KBM-7 (cell line): ENCODE measurements at places on chromosomes 7 and 10.

DNA sequence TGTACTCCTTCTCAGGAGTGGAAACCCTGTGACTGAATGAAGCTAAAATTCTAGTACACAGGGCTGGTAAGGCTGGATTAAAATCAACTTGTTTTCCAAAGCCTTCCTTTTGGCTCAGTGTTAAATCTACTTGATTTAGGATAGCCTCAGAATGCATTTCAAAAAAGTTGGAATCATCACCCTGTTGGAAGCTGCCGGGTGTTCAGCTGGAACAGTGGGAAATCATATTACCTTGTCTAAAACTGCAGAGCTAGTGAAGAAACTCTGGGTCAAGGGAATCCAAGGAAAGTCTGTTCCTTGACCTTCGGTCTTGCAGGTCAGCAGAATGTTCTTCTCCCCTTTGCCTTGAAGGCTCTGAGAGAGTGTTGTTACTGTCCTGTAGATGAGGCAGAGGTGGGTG is 252.1 kb upstream of the INHBA start:
- no peak for DNase-seq

DNA sequence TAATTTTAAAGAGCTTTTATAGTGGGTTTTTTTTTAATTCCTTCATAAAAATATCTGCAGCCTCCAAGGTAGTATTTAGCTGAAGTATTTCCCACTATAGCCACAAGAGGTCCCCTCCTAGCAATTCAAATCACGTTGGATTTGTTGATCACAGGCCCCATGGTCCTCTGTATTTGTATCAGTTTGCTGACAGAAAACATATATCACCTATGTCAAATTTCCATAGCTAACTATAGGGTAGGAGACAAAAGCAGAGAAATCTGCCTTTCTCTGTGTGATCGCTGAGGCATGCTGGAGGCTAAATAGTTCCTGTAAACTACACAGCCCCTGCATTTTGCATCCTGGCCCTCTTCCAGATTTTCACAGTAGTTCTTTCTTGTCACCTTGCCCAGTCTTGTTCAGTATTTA is 1.7 kb upstream of the CTNNA3 start:
- peak; percentile 52 for DNase-seq

- DNase-seq = no peak
These were observed 8.3 kb upstream of the ARHGAP21 start for GRCh38 chr10:24731942-24732341.

GRCh38 chr7:120441850-120442249 is 168.9 kb downstream of the KCND2 start:
- DNase-seq = no peak

- no peak for DNase-seq
These were observed 248.4 kb upstream of the KLF6 start for GRCh38 chr10:4033341-4033896.

DNA sequence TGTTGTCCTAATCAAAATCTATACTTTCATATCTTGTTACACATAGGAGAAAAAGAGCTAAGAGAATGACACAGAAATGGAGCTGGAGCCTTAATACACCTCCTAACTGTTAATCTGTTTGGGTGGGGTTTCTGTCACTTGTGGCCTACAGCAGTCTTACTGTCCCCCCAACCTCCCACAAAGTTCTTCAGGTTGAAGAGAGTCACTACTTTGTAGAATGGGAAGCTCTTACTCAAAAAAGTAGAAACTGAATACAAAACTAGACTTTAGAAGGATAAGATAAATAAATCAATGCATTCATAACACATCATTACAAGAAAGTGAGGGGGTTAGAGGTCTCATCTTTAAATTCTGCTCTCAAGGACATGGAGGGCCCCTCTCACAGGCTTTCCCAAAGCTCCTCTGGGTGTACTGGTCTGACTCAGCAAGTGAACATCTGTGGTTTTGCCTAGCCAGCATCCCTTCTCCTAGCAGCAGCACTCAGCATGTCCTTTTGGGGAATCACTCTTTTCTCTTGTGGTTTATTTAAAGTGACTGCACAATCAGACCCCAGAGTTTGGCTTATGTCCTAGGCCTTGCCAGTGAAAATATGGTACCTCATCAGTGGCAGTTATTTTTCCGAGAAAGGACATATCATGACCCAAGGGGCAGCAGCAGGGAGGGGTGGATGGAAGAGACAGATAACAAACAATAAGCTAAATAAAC is 2.0 kb upstream of the BLVRA start:
- no peak for DNase-seq

DNA sequence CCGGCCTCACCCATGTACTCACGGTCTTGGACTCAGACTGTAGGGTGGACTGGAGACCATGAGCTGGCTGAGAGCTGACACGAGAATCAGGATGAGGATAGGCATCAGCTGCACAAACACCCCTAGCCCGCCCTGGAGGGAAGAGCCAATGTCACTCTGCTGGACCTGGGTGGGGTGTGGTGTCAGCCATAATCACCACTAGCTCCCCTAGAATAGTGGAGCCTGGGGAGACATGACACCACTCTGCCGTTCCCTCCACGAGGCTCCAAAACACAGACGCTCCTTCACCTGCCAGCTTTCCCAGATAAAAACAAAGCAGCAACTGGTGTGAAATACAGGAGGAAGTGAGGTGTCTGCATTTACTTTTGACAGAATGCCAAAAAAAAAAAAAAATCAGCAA is 16.5 kb downstream of the DNAJB12 start:
- DNase-seq = no peak

DNA sequence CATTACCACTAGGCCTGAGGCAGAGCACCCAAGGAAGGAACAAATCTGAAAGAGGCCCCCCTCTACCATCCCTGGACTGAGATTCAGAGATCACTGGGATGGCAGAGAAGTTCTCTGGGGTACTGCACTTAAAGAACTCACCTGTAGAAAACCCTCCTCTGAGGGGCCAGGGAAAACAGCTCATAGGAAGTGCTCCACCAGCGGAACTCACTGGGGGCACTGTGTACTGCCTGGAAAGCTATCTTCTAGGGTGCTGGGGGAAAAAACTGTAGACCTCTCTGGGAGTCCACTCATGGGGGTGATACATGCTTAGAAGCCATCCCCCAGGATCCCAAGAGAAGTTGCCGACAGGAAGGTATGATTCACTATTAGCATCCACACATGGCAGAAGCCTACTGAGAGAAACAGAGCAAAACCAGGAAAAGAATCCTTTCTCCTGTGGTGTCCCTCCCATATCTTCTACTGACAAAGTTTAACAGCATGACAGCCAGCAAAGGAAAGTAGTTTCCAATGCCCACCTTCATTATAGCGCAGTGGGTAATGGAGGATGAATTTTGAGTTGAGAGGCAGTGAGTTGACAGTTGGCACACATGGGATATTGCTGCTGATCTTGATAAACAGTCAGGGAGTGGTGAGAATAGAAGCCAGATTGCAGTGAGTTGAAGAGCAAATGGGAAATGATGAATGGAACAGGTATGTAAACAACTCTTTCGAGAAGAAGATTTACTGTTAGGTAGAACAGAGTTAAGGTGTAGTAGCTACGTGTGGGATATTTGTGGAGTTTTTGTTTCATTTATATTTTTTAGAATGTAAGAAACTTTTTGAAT is 20.9 kb downstream of the ANKIB1 start:
- no peak for DNase-seq

- DNase-seq = no peak
These were observed 21.9 kb downstream of the EIF3B start for GRCh38 chr7:2376351-2377154.

DNA sequence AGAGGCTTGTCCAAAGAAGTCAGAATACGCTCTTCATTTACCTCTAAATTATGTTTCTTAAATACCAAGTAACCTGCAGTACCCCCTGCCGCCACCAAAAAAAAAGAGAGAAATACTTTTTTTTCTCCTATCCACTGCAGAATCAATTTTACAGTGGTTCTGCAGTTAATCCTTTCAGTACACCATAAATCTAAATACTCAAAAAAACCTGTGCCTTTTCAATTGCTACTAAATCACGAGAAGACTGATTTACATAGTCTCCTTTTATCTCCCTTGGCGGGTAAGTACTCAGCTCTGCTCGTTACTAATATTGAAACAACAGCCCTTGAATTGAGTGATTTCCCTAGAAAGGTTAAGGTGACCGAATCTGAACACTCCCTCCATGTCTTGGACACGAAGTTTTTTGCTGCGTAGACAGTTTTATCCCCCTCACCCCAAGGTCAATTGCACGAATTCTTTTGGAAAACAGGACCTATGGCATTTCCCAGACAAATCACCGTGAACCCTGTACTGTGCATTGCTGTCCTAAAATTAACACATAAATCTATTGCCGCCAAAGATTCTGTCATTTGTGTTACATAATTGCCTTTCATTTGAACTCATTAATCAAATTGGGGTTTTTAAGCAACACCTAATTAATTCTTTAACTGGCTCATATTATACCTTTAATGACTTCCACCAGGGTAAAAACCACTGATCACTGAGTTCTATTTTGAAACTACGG is 512 bp upstream of the VIM start:
- peak; percentile 69 for DNase-seq

- DNase-seq = no peak
These were observed 134.8 kb upstream of the ZMIZ1 start for GRCh38 chr10:78933828-78934531.

DNA sequence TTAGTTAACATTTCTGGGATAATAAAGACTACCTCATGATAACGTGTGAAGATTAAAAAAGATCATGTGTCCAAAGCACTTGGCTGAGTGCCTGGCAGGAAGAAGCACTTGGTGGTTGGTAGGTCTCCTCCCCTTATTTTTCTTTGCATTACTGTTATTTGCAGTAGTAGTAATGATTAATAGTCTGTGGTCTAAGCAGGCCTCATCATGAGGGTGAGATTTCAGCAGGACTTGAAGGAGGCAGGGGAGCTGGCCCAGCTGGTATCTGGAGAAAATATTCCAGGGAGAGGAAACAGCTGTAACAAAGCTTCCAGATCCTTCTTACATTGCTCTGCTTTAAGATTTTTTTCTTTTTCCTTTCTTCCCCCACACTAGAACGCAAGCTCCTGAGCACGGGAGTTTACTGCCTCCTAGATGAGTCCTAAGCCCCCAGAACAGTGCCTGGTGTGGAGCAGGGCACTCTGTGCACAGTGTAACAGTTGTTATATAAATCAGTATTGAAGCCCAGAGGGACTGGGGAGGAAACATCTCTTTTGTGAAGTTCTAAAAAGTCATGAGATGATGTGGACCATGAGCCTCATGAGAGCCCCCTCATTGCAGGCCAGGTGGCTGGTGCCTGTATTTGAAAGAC is 31.1 kb upstream of the RHEB start:
- no peak for DNase-seq

DNA sequence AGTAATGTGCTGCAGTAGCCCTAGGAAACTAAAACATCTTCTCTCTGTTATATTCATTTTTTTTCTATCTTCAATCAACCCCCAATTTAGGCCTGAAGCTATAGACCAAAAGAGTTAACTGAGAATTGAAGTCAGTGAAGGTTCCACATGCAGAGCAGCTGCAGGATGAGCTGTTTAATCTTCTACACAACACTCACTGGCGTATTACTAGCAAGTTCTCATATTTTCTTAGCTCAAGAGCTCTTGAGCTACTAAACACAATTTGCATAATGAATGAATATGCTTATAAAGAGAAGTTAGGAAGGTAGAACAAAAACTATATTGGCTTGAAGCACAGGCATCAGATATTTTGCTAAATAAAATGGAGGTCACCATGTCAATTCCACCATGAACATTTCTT is 41.2 kb upstream of the GPR22 start:
- DNase-seq = no peak

GRCh38 chr10:124594240-124594639 is 132.6 kb downstream of the LHPP start:
- no peak for DNase-seq
